Mesangial cell (primary cell): ENCODE measurements at places on chromosomes 16 and 17. TPM values are rescaled to one million over a fixed set of nuclear protein-coding genes. Genes with fewer than 3 reads are reported as not detected.

PRRT2 gene
- total RNA-seq: 0.25 and 0.98 TPM in 2 replicates

TBC1D3 gene
- not detected in 2 replicates for total RNA-seq

KCNH4 gene
- total RNA-seq: not detected in 2 replicates

TMIGD1 gene
- total RNA-seq: not detected in 2 replicates

CD19 gene
- 0.16 and 0.25 TPM in 2 replicates for total RNA-seq

SDR42E2 gene
- not detected in 2 replicates for total RNA-seq
